ENCODE measurements at places on chromosomes 12 and 14.

GRCh38 chr14:90805084-90805391 lies 11.2 kb downstream of the TTC7B start:
- no peak for DNase-seq

- DNase-seq, result no peak
Observed at GRCh38 chr14:104519721-104520120, 59.8 kb upstream of the C14orf180 start.

GRCh38 chr12:115755061-115755724 lies 522.3 kb downstream of the MED13L start:
- DNase-seq, result no peak

GRCh38 chr12:120048263-120048662 lies 59.2 kb downstream of the BICDL1 start:
- no peak for DNase-seq

DNA sequence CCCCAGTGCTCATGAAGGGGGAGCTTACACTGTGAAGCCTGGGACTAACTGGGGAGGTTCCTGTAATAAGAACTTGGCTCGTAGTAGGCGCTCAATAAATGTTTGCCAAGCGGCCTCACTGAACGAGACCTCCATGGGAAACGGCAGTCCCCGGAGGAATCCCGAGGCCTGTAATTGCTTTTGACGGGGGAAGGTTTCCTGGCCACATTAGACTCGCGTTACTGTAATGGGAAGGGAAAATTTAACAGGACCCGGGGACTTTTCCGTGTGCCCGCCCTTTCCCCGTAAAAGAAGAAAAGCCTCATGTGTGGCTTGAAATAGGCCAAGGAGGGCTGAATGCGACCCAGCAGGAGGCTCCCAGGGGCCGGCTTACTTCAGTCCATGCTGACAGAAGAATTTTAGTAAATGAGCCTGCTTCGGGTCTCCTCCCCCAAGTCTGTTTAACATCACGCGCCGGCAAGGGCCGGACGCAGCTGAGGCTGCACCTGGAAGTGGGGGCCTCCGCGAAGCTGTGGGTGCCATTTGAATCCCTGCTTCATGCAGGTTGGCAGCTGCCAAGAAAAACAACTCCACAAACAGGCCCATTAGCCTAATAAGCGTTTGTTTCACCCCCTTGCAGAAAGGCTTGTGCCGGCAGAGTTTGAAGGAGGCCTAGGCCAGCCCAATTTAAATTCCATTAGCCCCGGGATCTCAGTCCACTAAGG lies 39.8 kb upstream of the PWP1 start:
- DNase-seq, result no peak

DNA sequence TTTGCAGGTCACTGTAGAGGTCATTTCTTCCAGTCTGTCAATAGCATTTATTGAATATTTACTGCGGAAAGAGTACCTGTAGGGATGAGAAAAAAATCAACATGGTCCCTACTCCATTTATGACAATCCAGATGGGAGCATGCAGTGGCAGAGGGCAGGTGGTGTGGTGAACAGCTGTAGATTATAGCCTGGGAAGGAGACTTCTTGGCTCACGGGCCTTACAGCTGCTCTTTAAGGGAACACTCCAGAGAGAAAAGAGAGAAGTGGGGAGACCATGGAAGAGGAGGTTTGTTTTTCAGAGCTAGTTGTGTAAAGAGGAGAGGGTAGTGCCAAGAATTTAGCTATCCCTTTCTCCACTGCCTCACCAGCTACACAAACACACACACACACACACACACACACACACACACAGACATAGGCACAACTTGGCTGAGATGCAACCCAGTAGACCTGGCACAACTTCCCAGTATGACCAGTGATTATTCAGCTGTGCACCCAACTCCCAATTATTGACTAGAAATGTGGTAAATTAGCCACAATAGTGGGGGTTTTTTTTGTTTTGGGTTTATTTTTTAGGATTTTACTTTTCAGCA lies 41.0 kb downstream of the GPHB5 start:
- no peak for DNase-seq

DNA sequence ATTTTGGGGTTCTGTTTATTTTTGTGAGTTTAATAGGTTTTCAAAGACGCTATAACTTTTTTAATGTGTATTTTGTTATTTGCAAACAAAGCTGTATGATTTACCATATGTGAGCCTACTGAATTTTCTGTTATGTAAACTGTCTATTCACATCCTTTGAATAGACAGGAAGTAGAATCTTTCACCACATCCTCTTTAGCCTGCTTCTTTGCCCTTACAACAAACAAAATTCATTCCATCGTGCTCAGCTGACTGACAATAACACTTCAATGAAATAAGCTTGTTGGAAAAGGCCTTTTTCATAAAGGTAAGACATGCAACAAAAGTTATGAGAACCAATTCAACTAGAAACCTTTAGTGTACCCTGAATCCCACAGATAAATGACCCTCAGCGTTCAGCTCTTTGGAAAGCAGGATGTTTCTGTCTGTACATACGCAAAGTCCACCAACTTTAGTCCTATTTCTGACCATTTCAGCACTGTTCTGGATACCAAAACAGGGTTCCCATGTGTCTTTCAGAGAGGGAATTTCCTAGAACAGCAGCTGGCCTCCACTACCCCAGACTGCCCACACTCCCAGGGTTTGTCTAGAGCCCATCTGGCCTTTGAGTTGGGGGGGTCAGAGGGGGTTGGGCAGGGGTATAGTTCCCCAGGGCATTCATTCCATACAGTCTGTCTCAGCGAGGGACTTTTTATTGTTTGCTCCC lies 71.3 kb downstream of the DUSP6 start:
- no peak for DNase-seq

DNA sequence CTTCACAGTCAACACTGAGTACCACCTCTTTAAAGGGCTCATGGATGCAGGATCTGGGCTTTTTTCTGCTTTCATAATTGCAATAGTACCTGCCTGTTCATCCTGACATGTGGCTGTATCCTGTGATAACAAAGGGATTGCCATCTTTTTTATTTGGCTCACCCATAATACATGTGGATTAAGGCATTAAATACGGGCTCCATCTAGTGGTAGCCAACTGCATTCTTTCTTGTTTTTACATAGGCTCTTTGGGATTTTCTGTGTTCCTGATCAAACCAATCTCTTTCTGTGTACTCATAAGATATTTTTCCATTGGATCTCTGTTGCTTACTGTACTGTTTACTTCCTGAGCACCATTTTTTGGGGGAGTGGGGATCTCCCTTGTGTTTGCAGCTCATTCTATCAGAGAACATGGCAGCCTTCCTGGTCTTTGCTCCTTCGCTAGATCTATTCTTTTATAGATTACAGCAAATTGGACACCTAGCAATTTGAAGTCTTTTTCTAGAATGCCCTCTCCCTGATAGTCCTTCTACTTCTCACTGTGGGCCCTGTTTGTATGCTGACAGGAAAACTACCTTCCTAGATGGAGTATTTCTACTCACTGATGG lies 723.4 kb upstream of the MDGA2 start:
- DNase-seq, result peak; percentile 11

DNA sequence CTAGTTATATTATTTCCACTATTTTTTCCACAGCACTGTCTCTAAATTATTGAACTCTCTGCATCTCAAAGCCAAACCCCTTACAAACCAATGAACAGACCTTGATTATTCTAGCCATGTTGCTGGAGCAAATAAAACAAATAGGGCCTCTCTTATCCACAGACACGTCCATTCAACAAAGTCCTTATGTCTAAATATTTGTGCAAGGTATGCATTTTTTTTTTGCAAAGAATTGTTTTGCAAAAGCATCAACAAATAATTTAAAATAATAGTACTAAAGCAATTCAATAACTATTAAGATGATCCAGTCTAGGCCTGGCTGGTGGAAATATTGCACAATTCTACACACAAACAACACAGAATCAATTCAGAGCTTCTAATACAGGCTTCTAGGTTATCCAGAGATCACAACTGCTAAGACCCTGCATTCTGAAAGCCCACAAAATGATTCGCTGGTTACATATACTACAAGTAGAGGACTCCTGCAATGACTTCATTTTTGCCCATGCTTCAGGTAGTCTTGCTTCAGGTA lies 221.0 kb downstream of the SLC25A21 start:
- DNase-seq, result no peak

- DNase-seq, result no peak
Observed at GRCh38 chr12:26874501-26875296, 41.7 kb upstream of the ITPR2 start.

DNA sequence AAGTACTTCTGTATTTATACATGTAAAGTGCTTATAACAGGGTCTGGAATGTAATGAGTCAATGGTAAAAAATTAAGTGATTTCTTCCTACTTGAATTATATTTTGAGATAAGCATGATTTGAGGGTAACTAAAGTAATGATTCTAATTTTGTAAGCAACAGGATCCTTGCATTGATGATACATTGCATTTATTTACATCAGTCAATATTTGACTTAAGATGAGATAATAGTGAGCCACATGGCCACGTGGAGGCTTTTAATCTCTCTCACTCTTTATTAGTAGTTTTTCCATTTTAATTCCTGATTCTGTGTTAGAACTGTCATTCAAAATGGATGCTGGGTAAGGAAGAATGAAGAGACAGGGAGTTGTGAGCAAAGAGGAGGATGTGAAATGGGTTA lies 298.1 kb upstream of the PRICKLE1 start:
- peak; percentile 4 for DNase-seq

GRCh38 chr12:110560946-110561345 lies 22.2 kb downstream of the PPTC7 start:
- no peak for DNase-seq

- DNase-seq, result peak; percentile 86
Observed at GRCh38 chr12:6195665-6196535, 4.3 kb upstream of the CD9 start.

- peak; percentile 63 for DNase-seq
Observed at GRCh38 chr14:74018174-74018585, 908 bp downstream of the ENTPD5 start.

Data from HCEC 1CT (cell line).